SK-N-SH (cell line): ENCODE measurements at places on chromosomes 5 and 9. TPM values are rescaled to one million over a fixed set of nuclear protein-coding genes. Genes with fewer than 3 reads are reported as not detected.

TRAPPC13 gene
- 10.7 and 18.2 TPM in 2 replicates for polyA plus RNA-seq

TMC1 gene
- polyA plus RNA-seq, result 0.10 TPM in 1 of 2 replicates, not detected in the other

SHISAL2B gene
- polyA plus RNA-seq, result 0.16 TPM in 1 of 2 replicates, not detected in the other

CMBL gene
- 42.9 and 61.0 TPM in 2 replicates for polyA plus RNA-seq

CNTNAP3B gene
- polyA plus RNA-seq, result not detected in 2 replicates

SLC25A2 gene
- not detected in 2 replicates for polyA plus RNA-seq

NOTCH1 gene
- 2.6 and 6.6 TPM in 2 replicates for polyA plus RNA-seq

GHR gene
- 0.02 and 0.03 TPM in 2 replicates for polyA plus RNA-seq

IFNB1 gene
- polyA plus RNA-seq, result not detected in 2 replicates

POU5F2 gene
- 0.02 TPM in 2 replicates for polyA plus RNA-seq

CSF2 gene
- polyA plus RNA-seq, result 0.70 and 0.97 TPM in 2 replicates

FUT7 gene
- polyA plus RNA-seq, result not detected in 2 replicates

MEGF10 gene
- polyA plus RNA-seq, result 0.67 and 1.1 TPM in 2 replicates

SPINK7 gene
- not detected in 2 replicates for polyA plus RNA-seq

SLC6A3 gene
- not detected in 2 replicates for polyA plus RNA-seq

- DNase-seq, result no peak
These were observed 188.9 kb downstream of the MPDZ start for GRCh38 chr9:13090628-13091027.

- DNase-seq, result no peak
These were observed 14.0 kb upstream of the ACSL6 start for GRCh38 chr5:132025403-132025971.

GRCh38 chr5:43683884-43684471, 81.0 kb downstream of the NNT start:
- no peak for DNase-seq

- DNase-seq, result no peak
These were observed 66.8 kb downstream of the SLC38A9 start for GRCh38 chr5:55645304-55645703.

- DNase-seq, result no peak
These were observed 18.6 kb upstream of the IFNB1 start for GRCh38 chr9:21096172-21096900.

DNA sequence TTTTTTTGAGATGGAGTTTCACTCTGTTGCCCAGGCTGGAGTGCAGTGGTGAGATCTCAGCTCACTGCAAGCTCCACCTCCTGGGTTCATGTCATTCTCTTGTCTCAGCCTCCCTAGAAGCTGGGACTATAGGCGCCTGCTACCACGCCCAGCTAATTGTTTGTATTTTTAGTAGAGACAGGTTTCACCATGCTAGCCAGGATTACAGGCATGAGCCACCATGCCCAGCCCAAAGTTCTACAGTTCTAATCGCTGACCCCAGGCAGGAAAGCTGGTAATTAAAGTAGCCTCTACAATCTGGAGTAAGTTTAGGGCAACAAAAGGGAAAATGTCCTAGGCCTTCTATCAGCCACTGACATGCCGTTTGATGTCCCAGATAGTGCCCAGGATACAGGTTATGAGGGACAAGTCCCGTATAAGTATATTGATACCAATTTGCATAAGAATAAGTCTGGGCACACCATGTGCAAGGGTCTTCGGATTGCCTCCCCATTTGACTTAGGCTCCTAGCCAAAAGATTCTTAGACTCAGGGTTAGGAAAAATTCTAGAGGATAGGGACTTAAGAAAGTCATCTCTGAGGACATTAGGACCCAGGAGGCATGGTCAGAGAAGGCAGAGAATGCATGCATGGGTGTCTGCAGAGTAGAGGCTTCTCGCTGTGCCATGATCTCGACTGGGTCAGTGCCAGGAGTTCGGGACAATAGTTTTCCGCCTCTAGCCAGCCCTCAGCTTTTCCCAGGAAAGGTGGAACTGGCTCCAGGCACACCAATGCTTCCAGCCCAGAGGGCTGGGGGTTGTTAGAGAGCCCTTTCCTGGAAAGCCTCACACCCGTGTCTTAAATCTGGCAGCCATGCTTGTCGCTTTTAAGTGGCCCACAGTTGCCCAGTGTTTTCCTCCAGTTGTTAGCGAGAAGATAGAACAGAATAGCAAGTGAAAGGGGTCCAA, 1111.1 kb downstream of the TAF11L14 start:
- no peak for DNase-seq

- no peak for DNase-seq
These were observed 31.3 kb upstream of the LARP1 start for GRCh38 chr5:154723740-154724505.

DNA sequence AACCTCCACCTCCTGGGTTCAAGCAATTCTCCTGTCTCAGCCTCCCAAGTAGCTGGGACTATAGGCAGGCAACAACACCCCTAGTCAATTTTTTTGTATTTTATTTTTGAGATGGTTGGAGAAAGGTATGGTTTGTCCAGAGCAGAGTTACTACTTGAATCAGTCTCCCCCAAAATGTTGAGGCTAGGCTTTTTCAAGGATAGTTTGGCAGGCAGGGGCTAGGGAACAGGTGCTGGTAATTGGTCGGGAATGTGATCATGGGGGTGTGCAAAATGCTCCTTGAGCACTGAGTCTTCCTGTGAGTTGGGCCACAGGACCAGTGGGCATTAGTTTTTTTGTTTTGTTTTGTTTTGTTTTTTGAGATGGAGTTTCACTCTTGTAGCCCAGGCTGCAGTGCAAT, 28.3 kb upstream of the PRRC2B start:
- DNase-seq, result no peak

- no peak for DNase-seq
These were observed 20.2 kb downstream of the TEK start for GRCh38 chr9:27129221-27129620.

DNA sequence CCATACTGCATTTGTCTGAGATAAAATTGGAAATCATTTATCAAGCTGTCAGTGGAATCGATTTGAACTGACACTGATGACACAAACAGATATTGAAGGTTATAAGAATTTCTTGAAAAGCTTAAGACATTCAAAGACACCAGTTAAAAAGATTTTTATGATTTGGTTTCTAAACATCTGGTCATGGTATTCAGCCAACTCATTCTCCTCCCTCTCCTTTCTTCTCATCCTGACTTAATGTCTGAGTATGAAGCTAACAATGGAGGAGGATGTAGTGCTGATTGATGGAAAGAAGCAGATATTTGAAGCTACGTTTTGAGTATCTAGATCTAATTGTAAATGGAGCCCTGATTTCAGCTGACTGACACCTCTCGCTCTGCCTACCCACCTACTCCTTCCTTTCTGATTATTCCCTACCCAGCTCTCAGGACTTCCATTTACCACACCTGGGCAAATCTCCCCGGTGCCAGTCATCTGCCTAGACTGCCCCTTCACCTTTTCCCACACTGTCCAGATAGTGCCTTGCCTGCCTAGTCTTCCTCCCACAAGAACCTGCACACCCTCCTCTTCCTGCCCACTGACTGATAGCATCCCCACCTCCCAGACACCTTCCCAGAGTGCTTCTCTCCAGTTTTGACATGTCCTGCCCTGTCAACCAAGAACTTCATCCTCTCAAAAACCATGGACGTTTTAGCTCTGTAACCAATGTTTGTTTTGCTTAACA, 20.7 kb upstream of the LIFR start:
- no peak for DNase-seq

DNA sequence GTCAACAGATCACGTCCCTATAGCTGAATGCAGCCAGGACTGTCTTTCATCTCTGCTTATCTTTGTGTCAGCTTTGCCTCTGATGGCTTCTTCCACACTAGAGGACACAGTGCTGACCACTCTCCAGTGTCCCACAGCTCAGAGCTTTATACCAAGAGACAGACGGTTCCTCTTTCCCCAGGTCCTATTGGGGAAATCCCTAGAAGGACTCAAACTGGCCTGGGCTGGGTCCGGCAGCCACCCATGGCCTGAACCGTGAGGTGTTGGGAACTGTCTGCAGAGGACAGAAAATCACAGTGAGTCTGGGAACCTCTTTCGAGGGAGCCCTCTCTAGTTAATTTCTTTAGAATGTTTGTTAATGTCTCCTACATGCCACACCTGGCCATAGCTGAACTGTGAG, 68.3 kb upstream of the SHB start:
- DNase-seq, result no peak

DNA sequence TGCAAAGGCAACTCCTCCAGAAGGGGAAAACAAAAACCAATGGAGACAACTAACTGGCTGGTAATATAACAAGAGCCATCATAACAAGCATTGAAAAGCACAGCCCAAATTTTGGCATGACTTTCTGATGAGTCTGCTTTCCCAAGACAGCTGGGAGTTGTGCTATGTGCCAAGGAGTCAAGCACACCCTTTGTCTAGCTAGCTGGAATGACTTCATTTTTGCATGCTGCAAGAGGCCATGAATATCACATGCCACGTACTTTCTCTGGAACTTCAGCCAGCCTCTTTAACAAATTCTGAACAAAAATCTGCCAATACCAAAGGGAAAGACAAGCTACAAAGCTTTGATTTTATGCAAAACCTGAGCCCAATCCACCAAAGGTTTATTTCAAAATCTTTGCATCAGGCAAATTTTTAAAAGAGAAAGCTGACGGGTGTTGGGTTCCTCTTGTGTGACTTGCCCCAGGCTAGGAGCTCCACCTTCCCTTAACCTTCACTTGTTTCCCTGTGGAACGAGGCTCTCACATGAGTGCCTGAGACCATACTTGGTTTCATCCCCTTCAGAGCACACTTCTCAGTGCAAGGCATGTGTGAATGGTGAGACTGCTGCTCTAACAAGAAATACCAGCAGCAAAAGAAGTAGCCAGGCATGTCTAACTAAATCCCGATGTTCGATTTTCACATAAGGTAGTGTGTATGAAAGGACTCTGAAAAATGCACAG, 47.3 kb downstream of the S1PR3 start:
- DNase-seq, result no peak

- no peak for DNase-seq
These were observed 55.9 kb downstream of the UGCG start for GRCh38 chr9:111952559-111952958.

- no peak for DNase-seq
These were observed 22.9 kb upstream of the ROPN1L start for GRCh38 chr5:10418654-10419345.

- peak; percentile 76 for DNase-seq
These were observed 47.8 kb upstream of the PSD2 start for GRCh38 chr5:139747583-139748504.

- DNase-seq, result no peak
These were observed 18.1 kb upstream of the CLK4 start for GRCh38 chr5:178644826-178645545.

DNA sequence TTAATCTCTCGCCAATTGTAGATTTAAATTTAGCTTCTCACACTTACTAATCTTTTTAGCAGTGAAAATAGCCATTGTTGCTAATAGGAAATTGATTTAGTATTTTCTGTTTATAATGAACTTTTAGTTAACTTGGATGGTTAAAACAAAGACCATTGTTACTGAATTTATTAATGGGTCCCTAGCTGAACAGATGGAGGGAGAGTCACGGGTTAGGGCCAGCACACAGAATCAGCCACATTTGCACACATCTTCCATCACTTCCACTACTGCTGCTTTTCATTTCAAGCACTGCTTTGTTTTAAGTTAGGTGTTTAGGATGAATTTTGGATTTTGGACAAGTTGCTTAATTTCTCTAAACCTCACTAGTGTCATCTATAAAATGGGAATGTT, 125.9 kb upstream of the ADAMTSL1 start:
- no peak for DNase-seq

DNA sequence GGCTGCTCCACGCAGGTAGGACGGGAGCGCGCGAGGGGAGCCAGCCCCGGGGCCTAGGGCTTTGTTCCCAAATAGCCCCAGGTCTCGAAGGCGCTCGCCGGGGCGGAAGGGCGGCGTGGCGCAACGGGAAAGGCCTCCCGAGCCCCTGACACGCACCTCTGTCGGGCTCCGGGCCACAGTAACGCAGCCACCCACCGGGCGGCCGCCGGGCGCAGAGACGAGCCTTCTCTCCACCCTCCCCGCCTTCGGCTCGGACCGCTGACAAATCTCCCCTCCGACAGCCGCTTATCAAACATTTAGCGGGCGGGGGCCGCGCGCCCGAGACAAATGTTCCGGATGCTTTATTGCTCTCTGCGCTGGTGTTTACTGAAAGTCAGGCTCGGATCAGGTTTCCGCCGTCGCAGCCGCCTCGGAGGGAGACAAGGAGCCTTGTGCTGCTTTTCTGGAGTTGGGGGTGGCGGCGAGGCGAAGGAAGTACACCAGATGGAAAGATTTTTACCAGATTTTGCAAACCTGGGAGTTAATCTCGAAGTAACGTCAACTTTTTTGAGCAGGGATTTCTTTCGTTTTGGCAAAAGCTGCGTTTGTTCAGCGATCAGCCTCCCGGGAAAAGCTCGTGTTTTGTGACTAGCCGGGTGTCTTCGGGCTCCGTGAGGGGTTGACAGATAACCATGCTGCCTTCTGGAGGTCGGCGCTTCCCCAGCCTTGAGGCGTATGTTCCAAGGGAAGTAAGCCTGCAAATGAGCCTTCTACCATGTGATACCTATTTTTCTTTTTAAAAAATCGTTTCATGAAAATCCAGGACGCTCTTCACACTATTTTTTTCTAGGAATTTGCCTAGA, 950 bp downstream of the RGMB start:
- peak; percentile 70 for DNase-seq

- no peak for DNase-seq
These were observed 79.2 kb upstream of the HSPA9 start for GRCh38 chr5:138654281-138654867.

GRCh38 chr5:172550096-172550765, 90.8 kb upstream of the NEURL1B start:
- peak; percentile 57 for DNase-seq

GRCh38 chr5:165576678-165577275, 2071.4 kb downstream of the MAT2B start:
- no peak for DNase-seq

DNA sequence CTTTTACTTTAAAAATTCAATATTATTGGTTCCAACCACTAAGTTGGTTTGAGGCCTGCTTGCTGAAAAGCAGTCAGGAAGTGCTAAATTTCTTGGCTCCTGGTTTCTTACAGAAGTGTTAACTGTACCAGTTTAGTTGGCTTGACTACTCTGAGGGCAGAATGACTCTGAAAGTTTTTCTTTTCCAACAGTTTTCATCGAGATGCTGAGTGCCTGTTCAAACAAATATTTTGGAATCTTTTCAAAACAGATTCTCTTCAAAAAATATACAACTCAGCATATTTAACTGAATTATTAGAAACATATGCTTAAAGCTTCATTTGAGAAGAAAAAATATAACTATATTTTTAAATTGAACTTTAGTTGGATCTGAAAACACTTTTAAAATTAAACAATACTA, 37.0 kb downstream of the SLC38A9 start:
- DNase-seq, result no peak
